Activated CD4-positive, alpha-beta T cell treated with anti-CD3 and anti-CD28 coated beads, Interleukin-2, amount 10 ng/mL, durations not matched to agents 7 days and 5 days (primary cell): ENCODE measurements at places on chromosomes 12 and 14. TPM values are rescaled to one million over a fixed set of nuclear protein-coding genes. Genes with fewer than 3 reads are reported as not detected.

Gene AHSA1
- 245 TPM for total RNA-seq

Gene CCDC92
- 28.8 TPM for total RNA-seq

Gene CMTM5
- not detected for total RNA-seq

Gene TAC3
- total RNA-seq, result 0.25 TPM
